Activated CD4-positive, alpha-beta T cell treated with anti-CD3 and anti-CD28 coated beads, Interleukin-2, amount 50 U/mL, for 16 hours (primary cell): ENCODE measurements at places on chromosomes 4 and X.

DNA sequence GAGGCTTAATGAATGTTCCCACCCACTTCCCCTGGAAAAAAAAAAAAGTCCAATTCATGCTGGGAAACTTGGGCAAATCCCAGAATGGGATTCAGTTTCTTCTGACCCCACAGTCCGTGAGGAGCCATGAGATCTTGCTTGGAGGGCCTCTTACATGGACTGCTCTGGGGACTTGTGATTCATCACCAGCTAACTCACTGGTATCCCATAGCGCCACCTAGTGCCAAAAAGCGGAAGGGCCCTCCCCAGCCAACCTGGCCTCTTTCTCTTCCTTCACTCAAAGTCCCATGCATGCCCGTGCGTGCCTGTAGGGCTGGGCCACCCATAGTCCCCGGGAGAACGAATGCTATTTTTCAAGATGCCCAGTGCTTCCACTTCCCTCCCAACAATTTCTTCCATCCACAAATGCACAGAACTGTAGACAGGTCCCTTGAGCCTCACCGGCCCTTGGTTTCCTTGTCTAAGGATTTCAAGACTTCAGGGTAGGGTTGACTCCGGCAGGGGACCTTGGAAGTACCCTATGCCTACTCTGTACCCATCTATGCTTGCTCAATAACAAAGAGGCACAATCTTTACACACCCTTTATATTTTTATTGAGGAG lies 5.1 kb downstream of the RTL5 start:
- DNase-seq = peak; percentile 86

GRCh38 chr4:75343333-75343732 lies 170.9 kb downstream of the RCHY1 start:
- DNase-seq = no peak

DNA sequence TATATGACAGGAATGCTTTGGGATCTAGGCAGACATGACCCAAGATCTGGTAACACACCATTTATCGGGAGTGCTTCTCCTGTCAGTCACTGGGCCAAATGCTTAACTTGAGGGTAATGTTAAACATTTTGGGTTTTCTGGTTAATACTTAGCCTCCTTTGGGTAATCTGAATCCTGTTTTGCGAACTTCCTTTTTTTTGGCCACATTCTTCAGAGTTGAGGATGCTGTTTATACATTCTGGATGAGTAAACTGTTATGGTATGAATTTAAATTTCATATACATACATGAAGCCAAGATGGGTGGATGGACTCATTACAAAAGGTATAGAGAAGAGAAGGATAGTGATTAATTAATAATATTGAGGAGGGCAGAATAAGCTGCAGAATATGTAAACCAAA lies 36.1 kb downstream of the MID1IP1 start:
- no peak for DNase-seq

DNA sequence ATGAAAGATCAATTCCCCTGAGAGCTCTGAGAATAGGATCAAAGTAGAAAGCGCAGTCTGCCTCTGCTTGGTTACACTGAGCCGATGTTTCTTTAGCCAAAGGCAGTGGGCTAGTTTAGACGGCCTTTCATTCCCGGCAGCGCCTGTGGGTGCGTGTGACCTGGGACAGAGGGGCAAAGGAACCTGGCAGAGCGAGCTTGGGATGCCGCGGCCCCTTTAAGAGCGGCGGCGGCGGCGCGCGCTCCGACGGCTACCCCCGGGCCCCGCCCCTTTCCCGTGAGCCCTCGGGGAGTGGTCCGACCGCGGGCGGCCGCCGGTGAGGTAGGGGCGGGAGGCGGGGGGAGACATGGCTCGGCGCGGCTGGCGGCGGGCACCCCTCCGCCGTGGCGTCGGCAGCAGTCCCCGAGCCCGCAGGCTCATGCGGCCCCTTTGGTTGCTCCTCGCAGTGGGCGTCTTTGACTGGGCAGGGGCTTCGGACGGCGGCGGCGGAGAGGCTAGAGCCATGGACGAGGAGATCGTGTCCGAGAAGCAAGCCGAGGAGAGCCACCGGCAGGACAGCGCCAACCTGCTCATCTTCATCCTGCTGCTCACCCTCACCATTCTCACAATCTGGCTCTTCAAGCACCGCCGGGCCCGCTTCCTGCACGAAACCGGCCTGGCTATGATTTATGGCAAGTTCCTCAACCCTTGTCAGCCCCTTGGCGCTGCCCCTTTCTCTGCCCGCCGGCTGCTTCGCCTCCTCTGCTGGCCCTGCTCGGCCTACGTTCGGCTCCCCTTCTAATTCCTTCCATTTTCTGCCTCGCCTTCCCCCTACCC lies at the start of gene SLC9A6:
TSS of gene SLC9A6 (plus strand) at position 279 of the 816 bp plus-strand sequence. CDS start at position 503, 224 bp downstream.
- DNase-seq = peak; percentile 63

DNA sequence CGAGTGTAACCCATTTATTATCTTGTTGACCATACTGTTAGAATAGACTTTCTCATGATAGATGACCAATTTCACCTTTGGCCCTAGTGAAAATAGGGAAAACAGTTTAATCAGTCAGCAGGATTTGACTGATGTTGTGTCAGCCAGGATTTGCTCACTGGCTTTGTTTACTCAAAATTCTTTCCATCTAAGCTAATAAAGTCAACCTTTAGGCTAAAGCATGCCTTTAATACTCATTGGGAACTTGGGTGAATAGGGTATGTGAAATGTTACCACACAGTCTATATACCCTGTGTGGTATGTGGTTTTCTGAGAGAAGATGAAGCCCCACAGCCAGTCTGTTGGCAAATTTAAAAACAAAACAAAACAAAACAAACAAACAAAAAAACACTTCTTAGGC lies 18.7 kb upstream of the SPANXB1 start:
- no peak for DNase-seq

- no peak for DNase-seq
Measured at GRCh38 chr4:74539044-74539790, 94.3 kb downstream of the AREG start.

- no peak for DNase-seq
Measured at GRCh38 chr4:109065006-109065405, 237.5 kb downstream of the COL25A1 start.

- peak; percentile 2 for DNase-seq
Measured at GRCh38 chrX:85611926-85612325, 232.5 kb upstream of the POF1B start.

DNA sequence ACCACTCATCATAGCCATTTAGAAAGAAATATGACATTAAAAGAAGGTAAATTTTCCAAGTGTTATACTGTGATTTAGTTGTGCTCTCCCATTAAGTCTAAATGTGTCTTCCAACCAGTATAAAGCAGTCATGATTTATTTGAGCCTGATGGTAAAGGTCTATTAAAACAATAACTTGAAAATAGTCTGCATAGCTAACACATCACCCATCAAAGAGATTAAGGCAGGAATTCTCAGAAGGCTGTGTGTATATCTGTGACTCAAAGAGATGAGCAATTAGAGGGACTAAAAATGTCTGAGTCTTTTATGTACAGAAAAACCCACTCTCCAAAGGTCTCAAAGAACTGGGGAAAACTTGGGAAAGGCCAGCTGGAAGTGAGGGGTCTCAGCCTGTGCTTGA lies 70.3 kb upstream of the IQCM start:
- no peak for DNase-seq

- DNase-seq = no peak
Measured at GRCh38 chr4:5908876-5909427, 16.1 kb upstream of the CRMP1 start.

- no peak for DNase-seq
Measured at GRCh38 chrX:48498374-48498809, 10.4 kb upstream of the PORCN start.

DNA sequence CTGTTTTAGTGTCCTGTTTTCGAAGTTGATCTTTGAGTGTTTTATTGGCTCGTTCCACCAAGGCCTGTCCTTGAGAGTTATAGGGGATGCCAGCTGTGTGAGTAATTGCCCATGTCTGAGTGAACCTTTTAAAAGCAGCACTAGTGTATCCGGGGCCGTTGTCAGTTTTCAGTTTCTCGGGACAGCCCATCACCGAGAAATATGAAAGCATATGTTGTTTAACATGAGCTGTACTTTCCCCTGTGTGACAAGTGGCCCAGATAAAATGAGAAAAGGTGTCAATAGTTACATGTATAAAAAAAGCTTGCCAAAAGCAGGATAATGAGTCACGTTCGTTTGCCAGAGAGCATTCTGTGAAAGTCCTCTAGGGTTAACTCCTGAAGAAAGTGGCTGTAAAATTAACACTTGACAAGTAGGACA lies 48.6 kb upstream of the RASSF6 start:
- DNase-seq = no peak

- DNase-seq = no peak
Measured at GRCh38 chrX:105265093-105265492, 44.6 kb upstream of the TEX13A start.

GRCh38 chrX:122625239-122625638 lies 558.8 kb upstream of the GRIA3 start:
- DNase-seq = no peak

- no peak for DNase-seq
Measured at GRCh38 chr4:184757810-184758209, 23.9 kb upstream of the CENPU start.

DNA sequence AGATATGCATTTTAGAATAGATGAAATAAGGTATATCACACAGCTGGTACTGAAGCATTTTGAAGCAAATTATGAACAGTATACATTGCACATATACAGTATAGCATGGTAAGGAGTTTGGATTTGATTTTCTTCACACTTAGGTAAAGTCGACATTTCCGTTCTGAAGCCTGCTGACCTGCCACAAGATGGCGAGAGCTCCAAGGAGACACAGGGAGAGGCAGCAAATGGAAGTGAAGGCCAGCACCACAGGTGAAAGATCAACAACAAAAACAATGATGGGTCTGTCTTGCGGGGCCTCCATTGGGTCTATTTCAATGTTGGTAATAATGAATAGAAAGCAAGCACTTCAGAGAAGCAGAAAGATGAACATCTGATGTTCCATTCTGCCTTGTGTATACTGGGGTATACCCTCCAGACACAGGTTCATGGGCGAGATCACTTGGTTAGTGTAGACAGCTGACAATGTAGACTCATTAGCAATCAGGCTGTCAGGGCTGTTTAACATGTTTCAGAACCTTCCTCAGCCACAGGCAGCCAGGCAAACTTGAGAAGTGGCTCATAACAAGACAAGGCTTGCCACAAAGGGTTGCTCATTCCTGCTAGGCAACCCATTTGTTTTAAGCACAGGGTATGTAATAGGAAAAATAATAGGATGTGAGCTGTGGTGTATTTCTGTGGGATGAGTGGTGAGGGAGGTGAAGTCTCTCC lies 21.4 kb upstream of the NOX1 start:
- peak; percentile 39 for DNase-seq

DNA sequence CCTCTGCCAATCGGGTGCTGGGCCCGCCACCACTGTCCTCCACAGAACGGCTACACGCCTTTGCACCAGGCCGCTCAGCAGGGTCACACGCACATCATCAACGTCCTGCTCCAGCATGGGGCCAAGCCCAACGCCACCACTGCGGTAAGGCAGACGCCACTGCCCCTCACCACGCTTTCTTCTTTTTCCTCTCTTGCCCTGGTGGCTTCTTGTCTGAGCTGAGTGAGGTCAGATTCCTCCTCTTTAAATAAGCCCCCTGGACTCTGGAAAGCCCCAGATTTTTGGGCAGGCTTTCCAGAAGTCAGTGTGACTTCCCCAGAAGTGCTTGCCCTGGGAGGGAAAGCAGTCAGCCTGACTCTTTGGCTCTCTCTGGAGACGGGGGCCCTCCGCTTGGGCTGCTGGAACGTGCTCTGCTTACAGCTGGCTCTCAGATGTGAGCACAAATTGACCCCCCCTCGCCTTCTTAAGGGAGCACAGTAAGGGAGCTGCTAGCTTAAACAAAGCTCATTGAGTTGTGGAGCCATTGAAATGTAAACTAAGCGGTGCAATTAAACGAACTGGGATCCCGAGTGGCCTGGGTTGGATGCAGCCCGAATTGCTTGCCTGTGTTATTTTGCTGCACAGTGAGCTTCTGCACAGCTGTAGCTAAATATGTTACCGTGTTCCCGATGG lies 243.1 kb downstream of the ANK2 start:
- DNase-seq = no peak

- no peak for DNase-seq
Measured at GRCh38 chr4:108884596-108884995, 121.7 kb upstream of the ETNPPL start.

DNA sequence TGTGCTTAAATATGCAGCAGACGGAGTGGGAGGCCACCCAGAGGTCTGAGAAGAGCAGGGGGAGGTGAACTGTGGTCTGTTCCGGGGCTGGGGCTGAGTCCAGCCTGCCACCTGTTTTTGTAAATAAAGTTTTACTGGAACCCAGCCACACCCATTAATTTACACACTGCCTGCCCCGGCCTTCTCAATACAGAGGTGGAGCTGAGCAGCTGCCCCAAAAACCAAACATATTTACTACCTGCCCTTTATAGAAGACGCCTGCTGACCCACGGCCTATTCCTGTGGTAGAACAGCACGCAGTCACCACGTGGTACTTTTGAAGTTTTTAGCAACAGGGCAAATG lies 45.9 kb downstream of the FGFRL1 start:
- DNase-seq = no peak

- DNase-seq = no peak
Measured at GRCh38 chr4:81737865-81738559, 266.3 kb upstream of the RASGEF1B start.

DNA sequence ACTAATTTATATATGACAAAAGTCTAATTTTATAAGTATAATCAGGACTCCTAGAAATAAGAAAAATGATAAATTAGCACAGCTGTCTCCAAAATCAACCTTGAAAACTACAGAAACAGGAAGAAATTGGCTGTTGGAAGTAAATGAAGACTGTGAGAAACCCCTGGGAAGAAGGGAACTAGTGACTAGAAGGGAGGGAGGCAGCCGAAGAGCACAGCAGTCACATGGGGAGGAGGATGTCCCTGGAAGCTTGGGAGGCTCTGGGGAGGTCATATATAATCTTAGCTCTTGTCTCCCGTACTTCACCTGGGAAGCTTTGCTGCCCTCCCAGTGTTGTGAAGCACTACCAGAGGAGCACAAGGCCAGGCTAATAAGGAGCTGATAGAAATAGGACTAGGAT lies 8.9 kb upstream of the TMA16 start:
- no peak for DNase-seq

- DNase-seq = no peak
Measured at GRCh38 chr4:158722291-158722916, 792 bp downstream of the PPID start.

GRCh38 chr4:173498771-173499170 lies 31.3 kb downstream of the HAND2 start:
- no peak for DNase-seq

- no peak for DNase-seq
Measured at GRCh38 chr4:40455340-40455902, 120.3 kb downstream of the CHRNA9 start.
